ENCODE measurements at places on chromosomes 1 and 21.

GRCh38 chr1:116912846-116913245 is 3.1 kb downstream of the PTGFRN start:
- no peak for DNase-seq

DNA sequence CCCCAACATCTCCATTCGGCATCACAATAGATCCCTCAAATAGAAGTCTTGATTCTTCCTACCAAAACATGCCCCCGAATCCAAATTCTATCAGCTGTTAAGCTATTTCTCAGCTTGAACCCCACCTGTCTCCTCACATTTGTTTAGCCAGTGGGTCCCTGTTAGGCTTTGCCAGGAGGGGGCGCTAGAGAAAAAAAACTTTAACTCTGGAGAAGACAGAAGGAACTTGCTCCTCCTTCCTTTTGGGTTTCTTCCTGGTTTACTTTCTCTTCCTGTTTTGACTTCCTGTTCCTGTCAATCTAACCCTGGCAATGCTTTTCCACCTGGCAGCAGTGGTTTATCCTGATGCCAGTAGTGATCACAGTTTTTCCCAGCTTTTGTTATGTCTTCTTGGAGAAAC is 95.6 kb upstream of the KCNK1 start:
- DNase-seq, result peak; percentile 28

DNA sequence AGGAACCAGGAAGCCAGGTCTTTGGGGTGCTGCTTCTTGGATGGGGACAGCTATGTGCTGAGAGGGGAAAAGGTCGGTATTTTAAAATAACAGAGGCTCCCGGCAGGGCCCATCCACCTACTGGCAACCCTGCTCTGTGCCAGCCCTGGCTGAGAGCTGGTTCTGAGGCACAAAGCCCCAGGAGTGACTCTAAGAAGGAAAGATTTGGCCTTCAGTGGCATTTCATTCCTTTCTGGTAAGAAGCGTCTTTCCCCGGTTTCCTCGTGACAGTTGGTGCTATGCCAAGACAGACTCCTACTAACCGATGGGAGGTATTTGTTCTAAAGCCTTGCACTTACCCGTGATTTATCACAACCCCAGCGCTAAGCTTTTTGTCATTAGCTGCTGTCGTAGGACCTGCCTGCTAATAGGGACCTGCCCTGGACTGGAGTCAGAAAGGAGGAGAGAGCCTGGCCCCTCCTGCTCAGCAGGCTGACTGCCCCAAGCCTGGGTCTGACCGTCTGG is 123.1 kb upstream of the ADAR start:
- no peak for DNase-seq

- DNase-seq, result no peak
Measured at GRCh38 chr1:115224636-115225035, 113.4 kb downstream of the NGF start.

- no peak for DNase-seq
Measured at GRCh38 chr1:28296401-28297261, 32.2 kb upstream of the MED18 start.

- no peak for DNase-seq
Measured at GRCh38 chr1:171939740-171940139, 98.4 kb downstream of the DNM3 start.

DNA sequence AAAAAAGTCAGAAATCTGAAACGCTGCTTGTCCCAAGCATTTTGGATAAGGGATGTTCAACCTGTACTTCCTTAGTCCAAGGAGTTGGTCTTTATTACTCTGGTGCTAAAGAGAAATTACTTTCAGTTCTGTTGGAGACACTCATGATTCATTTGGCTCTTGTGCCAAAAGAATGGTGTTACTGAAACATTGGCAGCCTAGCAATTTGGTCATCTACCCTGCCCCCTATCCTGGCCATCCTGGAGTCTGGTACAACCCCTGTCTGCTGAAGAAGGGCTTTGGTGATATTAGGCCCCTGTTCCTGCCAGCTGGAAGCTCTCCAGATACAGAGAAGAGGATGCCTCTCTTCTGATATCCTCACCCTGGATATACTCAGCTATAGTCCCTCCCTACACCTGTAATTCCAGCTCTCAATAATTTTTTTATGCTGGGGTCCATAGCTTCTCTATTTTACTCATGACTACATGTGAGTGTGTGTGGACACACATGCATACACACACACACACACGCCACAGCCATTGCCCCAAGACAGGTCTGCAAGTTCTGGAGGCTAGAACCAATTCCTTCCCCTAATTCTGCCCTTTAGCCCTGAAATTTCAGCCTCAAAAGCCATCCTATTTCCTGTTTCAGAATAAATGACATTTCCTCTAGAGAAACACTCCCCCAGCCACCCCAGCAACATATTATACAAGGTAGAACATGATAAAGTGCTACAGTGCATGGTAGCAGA is 40.0 kb downstream of the LHX8 start:
- no peak for DNase-seq

GRCh38 chr21:36203603-36203889 is 46.9 kb downstream of the DOP1B start:
- DNase-seq, result no peak

GRCh38 chr21:37916310-37917051 is at the start of gene KCNJ6:
TSS of gene KCNJ6 (minus strand) at chr21:37916457. CDS start at chr21:37840682, 75,775 bp downstream.
- peak; percentile 49 for DNase-seq

GRCh38 chr1:15328351-15329103 is 81.2 kb upstream of the EFHD2 start:
- no peak for DNase-seq

DNA sequence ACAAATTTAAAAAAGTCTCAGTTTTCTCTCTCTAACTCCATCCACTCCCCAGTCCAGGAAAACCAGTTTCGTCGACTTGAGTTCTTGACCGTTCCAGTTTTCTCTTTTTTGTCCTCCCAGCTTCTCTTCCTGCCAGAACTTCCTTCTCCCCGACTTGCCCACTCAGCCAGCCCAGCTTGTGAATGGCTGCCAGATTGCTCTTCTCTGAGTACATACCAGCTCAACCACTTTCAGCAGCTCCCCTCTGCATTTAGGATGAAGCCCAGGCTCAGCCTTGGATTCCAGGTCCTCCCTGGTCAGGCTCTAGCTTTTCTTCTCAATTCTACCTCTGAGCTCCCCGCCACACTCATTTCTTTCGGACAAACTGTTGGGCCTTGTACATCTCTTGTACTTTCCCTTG is 1.4 kb downstream of the DIO1 start:
- no peak for DNase-seq

GRCh38 chr1:32100359-32100758 is 7.5 kb upstream of the KPNA6 start:
- DNase-seq, result no peak

DNA sequence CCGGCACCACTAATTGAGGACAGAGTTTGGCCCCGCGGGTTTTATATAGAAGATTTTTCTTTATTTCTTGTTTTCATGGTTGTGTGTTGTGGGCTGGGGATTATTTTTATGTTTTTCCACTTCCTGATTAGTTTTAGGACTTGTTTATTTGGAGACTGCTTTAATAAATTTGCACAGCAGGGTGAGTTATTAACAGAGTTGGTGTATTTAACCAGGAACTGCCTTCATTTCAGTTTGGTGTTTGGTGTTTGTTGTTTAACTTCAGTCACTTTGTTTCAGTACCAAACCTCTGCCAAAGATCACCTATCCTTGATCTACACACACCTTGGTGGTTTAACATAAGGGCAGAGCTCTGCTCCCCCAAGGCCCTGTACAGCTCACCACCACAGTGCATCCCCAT is 103.5 kb upstream of the LMO4 start:
- no peak for DNase-seq

DNA sequence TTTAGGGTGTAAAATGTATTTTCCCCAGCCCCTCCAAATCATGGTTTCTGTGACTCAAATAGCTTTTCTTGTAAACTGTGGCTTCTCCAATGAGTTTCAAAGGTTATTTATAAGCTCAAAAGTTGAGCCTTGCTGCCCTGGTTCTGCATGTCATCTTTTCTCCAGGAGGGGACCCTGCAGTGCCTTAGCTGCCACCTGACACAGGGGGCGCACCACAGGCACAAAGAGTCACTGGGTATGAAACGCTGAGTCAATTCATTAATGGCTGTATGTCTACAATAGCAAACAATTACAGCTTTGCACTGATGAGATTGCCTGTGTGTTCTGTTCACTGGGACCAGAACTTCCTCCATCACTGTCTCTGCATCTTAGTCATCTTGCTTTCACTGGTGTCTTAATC is 100.8 kb downstream of the PCP4 start:
- DNase-seq, result no peak

DNA sequence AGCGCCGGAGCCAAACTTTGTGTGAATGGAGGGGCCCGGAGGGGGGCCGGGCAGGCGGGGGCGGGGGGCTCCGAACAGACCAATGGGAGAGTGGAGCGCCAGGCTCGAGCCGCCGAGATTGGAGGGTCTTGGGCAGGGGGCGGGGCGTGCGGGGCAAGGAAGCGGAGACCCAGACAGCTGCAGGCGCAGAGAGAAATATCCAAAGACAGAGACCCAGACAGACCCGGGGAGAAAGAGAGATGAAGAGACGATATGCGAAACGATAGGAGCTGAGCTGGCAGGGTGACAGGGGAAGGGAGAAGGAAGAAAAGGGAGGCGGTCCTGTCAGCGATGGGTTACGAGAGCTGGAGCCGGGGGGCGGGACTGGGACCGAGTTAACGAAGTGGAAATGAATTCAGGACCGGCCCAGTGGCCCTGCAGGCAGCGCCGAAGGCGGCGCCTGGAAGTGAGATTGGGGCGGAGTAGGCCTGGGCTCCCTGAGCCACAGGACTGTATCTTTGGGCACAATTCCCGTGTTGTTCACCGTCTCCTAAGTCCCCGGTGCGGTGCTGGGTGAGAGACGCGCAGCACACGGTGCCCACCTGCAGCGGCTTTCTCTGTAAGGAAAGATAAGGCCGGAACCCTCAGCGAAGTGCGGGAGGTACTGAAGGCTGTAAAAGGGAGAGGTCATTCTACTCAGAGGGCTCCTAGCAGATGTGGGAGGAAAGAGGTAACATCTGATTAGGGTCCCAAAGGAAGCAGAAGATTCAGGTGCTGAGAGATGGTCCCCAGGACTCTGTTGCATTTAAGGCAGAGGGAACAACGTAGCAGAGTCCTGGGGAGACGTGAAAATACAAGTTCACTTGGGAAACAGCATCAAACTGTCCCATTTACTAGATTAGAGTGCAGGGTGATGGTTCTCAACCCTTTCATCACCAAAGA is 543 bp upstream of the KCNJ10 start:
- DNase-seq, result peak; percentile 79

DNA sequence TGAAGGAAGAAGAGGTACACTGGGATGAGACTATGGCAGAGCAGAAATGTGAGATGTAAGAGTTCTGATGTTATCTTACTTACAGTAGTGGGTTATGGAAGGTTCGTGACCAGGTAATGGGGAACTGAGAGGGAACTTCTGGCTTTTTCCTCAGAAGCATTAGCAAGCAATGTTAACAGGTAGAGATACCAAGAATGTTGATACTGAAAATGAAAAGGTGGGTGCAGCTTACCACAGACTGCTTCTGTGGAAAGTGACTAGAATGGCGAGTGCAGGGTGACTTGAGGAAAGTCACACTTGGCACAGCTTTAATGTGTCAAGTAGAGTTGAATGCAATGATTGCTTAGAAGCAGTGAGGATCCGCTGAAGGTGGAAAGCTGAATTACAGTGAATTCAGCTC is 70.8 kb downstream of the PLA2G4A start:
- DNase-seq, result no peak

All from D721Med (cell line).